ENCODE measurements at places on chromosomes 5 and 9. TPM values are rescaled to one million over a fixed set of nuclear protein-coding genes. Genes with fewer than 3 reads are reported as not detected.

The HNRNPK gene
- 761 TPM for total RNA-seq

The MYORG gene
- 5.5 TPM for total RNA-seq

The ADGRV1 gene
- total RNA-seq = not detected

GRCh38 chr9:17488662-17489061, 90.2 kb upstream of the SH3GL2 start:
- no peaks in the 10 kb centered on the region for H3K36me3 ChIP-seq
- no peaks in the 10 kb centered on the region for H3K27me3 ChIP-seq

DNA sequence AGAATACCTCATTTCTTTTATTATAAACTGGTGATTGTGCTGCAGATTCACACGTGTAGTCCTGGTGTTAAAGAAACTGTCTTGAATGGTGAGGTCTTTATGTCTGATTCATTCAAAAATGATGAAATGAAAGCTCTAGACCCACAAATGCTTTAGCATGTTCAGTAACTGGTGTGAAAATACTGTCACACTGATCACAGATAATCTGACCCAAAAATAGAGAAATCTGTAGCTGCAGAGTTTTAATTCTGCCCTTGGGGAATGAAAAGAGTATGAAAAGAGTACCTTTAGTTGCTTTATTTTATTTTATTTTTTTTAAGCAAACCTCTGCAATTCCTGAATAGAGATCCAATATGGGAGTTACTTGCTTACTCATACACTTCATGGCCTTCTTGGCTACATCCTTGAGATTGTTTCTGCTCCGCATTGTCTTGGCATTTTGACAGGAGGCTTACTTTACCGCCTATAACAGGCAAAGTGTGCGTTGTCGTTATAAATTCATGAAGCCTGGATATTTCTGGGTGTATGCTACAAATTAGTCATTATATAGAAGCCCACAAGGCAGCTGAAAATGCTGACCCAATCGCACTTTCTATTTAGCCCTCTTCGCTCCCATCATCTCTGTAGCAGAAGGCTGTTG, 2.7 kb downstream of the RGMB start:
- H3K27ac ChIP-seq = no peak overlapping the region
- H3K4me3 ChIP-seq = no peak overlapping the region
- H3K36me3 ChIP-seq = no peaks in the 10 kb centered on the region
- no peak for DNase-seq

DNA sequence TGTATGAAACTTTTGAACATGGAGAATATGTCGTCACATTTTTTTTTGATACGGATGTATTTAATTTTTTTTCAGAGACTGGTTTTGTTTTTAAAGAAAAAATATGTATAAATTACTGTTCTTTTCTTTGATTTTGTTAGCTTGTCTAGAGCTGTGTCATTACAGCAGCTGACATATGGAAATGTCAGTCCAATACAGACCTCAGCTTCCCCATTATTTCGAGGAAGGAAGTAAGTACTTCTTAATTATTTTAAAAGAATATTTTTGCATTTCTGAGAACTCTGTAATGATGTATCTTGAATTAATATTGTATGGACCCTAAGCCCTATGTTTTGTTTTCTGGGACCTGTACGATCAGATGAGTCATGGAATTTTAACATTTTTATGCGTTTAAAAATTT, 7.6 kb downstream of the TENT2 start:
- H3K27ac ChIP-seq = peak overlapping the region; percentile 24
- peaks cover 68% of the 10 kb centered on the region for H3K36me3 ChIP-seq
- H3K4me3 ChIP-seq = no peak overlapping the region
- no peak for DNase-seq
- no peaks in the 10 kb centered on the region for H3K27me3 ChIP-seq

All from activated CD8-positive, alpha-beta T cell treated with anti-CD3 and anti-CD28 coated beads for 36 hours (primary cell).